ENCODE measurements at places on chromosomes 2 and 18.

DNA sequence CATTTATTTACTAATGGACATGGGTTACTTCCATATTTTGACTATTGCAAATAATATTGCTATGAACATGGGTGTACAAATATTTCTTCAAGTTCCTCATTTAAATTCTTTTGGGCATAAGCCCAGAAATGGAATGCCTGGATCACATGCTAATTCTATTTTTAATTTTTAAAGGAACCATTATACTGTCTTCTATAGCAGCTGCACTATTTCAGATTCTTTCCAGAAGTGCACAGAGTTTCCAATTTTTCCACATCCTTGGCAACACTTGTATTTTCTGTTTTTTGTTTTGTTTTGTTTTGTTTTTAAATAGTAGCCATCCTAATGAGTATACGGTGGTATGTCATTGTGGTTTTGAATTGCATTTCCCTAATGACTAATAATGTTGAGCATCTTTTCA is 8.5 kb upstream of the RALBP1 start:
- DNase-seq: no peak

- no peak for DNase-seq
Measured at GRCh38 chr2:66543257-66543767, 108.4 kb downstream of the MEIS1 start.

DNA sequence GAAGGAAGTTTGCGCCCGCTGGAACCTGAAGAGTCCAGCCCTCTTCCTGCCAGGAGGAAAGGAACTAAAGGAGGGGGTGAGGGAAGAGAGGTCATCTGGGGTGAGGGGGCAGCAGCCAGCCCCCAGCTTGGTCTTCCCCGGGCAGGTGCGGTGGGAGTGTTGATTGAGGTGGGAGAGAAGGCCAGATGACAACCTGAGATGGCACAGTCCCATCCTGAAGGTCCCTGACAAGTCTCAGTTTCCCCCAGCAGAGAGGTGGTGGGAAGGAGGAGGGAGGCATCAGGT is 240.9 kb downstream of the HAUS1 start:
- DNase-seq: no peak

GRCh38 chr2:176682278-176682677 is 413.0 kb downstream of the MTX2 start:
- no peak for DNase-seq

DNA sequence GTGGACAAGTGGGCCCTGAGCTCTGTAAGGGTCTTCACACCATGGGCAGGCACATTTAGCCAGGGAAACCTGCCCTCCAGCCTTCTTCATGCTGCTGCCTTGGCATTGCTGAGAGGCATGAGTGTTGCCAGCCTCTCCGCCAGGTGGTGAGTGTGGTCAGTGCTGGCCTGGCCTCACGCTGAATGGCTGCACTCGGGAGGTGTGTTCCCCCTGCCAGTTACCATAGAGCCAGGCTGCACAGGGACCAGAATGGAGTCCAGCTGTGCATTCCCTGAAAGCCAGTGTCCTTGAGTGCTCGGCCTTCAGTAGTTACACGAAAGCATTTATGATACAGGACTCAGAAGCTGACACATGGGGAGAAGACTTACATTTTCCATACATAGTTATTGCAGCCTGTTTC is 139.7 kb downstream of the ATP9B start:
- no peak for DNase-seq

GRCh38 chr2:26735883-26736588 is 28.0 kb upstream of the SLC35F6 start:
- DNase-seq: no peak

DNA sequence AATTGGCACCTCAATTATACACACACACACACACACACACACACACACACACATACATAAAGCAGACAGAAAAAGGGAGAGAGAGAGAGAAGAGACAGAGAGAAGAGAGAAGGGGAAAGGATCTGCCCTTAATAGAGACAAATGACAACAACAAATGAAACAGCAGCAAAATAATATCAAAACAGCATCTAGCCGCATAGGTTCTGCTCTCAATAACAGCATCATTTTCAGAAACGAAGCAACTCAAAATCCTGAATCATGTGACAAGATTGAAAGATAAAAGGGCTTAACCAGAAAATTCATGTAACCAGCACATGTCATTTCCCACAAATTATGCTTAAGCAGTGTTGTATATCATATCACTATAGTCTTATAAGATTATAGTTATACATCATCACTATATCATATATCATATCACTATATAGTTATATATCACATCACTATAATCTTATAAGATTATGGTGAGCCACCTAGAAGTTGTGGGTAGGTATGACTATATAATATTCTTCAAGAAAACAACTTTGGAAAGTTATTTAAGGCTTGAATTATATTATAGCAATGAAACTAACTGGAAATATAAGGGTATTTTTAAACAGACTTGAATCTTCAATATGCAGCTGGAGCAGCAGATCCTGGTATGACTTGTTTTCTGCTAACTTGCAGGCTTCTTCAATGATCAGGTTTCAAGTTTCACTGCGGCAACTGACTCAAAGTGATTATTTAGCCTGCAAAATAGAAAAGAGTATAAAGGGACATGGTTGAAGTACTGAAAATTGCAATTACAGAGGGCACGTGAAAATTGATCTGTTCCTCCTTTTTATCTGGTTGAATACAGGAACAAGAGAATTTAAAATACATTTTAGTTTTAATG is 16.1 kb upstream of the VPS54 start:
- no peak for DNase-seq

DNA sequence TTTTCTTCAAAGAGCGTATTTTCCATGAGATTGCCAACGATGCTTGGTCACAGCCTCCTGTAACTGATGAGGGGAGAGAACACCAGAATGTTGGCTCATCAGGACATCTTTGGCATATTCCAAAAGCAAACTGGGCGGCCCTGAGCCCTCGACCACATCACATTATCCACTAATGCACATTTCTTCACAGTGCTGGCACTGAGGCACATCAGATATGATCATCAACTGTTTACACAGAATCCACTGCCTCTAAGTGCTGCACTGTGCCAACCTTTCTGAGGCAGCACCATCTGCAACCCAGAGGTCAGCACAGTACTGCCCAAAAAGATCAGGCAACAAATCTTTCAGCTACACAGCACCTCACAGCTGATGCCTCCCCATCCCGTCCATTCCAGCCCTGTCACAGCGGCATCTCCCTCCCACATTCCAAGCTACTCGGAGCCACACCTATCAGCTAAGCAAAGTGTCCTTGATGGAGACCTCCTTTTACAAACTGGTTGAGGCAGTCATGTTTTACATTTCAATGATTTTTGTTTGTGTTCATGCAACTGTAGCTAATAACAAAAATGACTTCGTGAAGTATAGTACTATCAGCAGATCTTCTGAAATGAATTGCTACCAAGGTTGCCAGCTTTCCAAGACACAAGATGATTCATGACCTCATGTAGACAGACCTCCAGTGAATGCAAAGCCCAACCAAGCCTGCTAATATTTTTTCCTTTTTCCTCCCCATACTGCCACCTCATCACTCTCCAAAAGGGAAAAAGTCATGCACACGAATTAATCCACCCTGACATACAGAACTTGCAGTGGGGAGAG is 32.3 kb downstream of the MYO5B start:
- DNase-seq: no peak

GRCh38 chr2:237341872-237342271 is 72.1 kb downstream of the COL6A3 start:
- DNase-seq: no peak

DNA sequence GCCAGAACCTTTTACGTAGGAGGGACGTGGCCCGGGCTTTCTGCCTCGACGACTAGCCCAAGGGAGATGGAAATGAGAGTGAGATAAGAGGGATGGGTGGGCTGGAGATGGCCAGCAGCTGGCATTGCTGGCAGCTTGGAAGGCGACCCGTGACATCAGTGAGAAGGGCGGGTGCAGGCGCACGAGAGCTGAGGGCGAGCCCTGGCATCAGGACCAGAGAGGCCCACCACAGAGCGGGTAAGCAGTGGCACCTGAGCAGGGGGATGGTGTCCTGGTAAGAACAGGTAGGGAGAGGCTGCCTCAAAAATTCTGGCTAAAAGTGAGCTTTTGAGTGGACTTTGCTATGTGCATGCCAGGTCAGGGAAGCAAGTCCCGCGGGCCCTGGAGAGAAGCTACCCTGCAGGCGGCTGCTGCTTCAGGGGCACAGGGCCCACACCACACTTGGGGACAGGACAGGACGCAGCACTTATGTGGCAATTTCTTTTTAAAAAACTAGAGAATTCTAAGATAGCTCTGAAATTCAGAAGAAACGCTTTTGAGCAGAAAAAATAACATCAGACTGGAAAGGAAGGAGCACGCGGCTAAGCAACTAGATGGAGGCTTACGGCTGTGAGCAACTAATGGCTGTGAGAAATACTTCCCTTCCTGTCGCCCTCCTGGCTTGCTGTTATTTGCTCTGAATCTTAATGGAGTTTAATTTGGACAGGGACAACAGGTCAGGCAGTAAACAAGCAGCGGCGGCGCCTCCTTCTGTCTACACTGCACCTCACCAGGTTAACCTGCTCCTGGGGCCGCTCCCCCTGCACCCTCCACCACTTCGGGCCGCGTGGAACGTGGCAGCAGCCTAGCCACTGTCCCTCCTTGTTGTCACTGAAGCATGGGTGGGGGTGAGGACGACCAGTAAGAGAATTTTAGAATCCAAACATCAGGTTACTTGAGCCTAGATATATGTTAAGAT is 20.5 kb downstream of the THAP4 start:
- DNase-seq: no peak

DNA sequence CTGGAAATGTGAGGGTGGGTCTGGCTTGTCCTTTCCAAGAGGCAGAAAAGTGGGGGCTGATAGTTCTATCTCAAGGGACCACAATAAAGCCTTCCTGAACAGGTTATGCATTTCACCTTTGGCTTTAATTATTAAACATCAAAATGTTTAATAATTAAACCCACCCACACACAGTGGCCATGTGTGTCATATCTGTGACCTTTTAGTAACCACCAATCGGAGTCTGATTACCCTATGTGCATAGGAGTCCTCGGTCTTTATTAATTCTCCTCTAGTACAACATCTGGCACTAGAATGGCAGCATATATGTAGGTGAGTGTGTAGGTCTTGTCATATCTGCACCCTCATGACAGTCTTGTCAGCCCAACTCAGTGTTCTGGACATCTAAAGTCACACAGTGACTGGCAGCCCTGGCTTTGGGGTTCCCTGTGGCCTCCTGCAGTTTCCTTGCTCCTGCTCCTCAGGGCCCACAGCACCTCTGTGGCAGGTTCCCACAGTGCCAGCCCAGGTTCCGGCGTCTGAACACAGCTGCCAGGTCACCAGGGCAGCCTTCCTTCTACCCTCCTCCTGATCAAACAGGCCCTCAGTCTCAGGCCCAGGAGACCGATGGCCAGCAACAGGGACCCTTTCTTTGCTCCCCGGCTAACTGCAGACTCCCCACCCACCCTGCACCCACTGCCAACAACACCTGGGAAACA is 100.9 kb downstream of the MTCL1 start:
- DNase-seq: no peak

DNA sequence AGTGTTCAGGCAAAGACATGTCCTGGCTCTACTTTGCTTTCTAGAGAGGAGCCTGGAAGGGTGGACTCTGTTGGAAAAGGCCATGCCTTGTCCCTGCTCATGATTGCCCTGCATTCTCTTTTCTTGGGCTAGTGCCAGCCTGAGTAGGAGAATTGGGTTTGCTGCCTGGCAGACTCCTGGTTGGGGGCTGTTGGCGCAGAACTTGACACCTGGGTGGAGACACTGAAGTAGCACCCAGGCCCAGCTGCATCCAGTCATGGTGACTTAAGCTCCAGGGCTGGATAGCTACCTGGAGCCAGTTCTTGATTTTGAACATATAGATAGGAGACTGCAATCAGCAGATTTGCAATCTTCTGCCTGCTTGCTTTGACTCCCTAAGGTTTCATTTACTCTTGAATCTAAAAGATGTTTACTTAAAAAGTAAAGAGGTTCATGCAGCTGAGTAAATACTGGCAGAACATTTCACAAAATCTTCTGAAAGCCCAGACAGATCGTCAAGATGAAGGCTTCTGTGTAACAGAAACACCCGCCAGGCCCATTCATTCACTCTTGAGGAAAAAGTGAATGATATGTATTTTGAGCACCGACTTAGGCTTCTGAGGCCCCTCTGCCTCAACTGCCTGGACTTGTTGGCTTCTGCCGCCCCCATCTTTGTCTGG is 38.0 kb upstream of the YWHAQ start:
- DNase-seq: no peak

DNA sequence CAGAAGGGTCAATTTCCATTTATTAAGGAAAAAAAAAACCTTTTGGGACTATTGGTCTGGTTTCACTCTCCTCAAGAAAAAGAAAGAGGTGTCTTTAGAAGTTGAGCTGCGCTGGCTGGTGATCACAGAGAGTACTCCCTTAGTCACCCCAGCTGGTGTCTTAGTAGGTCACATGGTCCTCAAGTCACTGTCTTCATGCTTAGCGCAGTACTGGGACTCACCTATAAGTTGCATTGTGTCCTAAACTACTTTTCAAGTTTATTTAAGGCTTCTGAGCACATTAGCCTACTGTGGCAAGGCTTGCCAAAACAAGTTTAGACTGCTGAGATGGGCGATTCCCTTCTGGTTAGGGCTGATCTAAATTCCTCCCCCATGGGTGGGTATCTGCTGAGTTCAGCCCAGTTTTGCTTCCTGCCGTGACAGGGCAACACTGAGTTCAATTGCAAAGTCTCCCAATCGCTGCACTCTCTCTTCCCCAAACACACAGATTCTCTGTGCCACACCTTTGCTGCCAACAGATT is 824.9 kb upstream of the CRIM1 start:
- DNase-seq: no peak

DNA sequence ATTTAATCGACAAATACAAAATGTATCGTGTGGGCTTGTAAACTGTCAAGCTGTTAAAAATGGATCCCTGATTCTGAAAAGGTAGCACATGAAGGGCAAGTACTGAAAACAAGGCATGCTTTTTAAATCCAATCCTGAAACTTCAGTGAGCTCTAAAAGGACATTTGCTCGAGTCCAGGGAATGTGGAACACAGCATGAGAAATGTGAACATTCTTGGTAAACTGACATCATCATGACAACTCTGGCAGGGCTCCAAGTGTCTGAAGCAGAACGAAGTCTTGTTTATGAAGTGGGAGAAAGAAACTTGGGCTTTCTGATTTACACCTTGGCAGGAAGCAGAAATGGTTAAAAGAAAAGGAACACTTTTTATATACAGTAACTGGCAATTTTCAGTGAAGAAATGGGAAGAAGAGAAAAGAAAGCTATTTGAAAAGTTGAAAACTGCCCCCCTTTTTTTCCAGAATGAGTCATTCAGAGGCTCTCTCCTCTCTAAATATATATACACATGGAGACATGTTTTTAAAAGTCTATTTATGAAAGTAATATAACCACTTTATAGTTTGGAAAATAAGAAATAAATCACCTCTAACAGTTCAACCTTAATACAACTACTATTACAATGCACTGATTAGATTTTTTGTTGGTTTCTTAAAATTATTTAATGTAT is 120.8 kb downstream of the GAREM1 start:
- DNase-seq: no peak

DNA sequence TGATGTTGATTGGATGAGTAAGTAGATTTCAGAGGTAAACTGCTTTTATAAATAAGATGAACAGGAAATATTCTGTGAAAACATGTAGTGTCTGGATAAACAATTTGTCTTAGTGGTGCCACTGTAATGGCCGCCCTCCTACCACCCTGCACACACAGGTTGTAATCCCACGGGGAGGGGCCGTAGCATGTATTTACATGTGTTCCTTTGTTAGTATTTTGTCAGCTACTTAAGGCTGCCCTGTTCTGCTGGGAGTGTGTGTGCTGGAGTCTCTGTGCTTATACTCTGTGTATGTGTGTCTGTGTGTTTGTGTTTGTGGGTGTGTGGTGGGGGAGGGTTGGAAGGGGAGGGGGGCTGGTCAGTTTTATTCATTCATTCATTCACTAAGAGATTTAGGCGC is 5.1 kb downstream of the TSHZ1 start:
- DNase-seq: no peak

- DNase-seq: no peak
Measured at GRCh38 chr18:48138210-48138609, 207.8 kb upstream of the SMAD2 start.

All from NCI-H524 treated with DMSO at 0.1 percent for 48 hours (cell line).